Naive thymus-derived CD4-positive, alpha-beta T cell (primary cell): ENCODE measurements at places on chromosomes 2 and 18. TPM values are rescaled to one million over a fixed set of nuclear protein-coding genes. Genes with fewer than 3 reads are reported as not detected.

- no peak for DNase-seq
Observed at GRCh38 chr18:13626544-13626908, 99.8 kb downstream of the FAM210A start.

DNA sequence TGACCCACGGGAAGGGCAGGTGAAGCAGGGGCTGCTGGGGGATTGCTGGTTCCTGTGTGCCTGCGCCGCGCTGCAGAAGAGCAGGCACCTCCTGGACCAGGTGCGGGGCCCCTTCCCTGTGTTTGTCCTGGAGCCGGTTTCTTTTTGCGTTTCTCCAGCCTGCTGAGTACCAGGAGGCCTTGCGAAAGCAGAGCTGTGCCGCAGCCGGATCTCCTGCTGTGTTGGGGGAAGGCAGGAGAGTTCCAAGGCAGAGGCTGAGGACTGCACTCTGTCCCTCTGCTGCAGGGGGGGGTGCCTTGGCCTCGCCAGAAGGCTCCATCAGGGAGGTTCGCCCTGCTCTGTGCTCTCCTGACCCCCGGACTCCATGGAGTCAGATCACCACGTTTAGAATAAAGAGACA is 2.8 kb downstream of the CAPN10 start:
- DNase-seq = no peak

- no peak for DNase-seq
Observed at GRCh38 chr18:48923746-48924629, 26.8 kb downstream of the SMAD7 start.

GRCh38 chr2:160918906-160919503 is 241.2 kb upstream of the TANK start:
- DNase-seq = peak; percentile 28

DNA sequence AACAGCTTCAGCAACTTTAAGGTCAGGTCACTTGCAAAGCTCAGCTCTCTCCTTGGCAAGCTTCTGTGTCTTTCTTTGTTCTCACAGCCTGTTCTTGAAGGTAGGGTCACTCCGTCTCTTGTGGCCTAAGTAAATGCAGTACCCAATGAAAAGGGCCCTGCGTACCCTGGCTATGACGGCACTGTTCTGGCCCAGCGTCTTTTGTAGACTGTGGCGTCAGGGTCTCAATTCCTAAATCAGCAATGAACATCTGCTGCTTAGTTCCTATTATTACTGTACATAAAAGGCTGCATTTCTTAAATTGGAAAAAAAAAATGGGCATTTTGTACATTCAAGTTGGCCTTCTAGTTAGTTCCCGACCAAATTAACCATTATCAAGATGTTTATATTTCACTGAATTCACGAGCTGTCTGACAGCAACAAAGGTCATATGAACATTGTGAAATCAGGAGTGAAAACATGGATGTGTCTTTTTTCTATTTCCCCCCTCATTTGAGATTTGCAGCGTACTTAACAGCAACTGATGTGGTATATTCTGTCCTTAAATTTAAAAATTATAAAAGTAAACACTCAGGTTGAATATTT is 17.0 kb upstream of the MTCL1 start:
- no peak for DNase-seq

DNA sequence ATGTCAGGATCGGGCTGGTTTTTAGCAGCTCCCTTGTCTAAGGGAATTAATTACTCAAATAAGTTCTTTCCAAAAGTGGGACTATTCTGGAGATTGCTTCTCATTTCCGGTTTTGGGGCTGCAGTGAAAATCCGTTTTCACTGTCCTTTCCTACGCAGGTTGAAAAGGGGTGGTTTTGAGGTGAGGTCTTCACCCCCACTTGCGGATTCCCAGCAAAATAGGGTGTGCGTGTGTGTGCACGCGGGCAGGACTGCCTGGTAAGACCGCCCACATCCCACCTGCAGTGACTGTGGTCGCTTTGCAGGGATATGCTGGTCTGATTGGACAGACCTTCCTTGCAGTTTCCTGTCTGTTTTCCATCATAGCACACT is 472 bp upstream of the PLEKHM3 start:
- DNase-seq = no peak

DNA sequence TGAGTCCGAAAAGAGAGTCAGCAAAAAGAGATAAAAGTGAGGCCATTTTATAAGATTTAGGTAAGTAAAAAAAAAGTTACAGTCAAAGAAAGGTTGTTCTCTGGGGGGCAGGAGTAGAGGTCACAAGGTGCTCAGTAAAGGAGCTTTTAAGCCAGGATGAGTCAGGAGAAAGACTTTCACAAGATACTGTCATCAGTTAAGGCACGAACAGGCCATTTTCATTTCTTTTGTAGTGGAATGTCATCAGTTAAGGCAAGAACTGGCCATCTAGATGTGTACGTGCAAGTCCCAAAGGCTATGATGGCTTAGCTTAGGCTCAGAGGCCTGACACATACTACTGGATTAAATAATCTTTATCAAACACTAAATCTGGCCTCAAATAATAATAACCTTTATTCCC is 1207.3 kb upstream of the FAM98A start:
- DNase-seq = no peak

GRCh38 chr2:118274841-118275510 is 186.7 kb downstream of the INSIG2 start:
- DNase-seq = no peak

DNA sequence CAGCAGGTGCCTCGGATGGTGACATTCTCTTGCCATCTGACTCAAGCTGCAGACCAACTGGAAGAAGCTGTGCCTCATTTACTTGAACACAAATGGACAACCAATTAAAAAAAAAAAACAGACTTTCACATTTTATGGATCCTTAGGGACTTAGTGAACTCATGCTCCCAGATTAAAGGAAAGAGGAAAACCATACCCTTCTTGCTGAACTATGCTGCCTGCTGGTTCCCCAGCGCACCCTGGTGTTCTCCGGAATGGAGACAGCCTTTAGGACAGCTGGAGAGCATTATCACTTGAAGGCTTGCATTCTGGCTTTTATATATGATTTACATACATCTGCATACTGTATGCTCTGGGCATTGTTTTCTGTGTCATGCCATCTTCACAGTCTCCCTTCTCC is 370.7 kb downstream of the SLC4A3 start:
- no peak for DNase-seq

DNA sequence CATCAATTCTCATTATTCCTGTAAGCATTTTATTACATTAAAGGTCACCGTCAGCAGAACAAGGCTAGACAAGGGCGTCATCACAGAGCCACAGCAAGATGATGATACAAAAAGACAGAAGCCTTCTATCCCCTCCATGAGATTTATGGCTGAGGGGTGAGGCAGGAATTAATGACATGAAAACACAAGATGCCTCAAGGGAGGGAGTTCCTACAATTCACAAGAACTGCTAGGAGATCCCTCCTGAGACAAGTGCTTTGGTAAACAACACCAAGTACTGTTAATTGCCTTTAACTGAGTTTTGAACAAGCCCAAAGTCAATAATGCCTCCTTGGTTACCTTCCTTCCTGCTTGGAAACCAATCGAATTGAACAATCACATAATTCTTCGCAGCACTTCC is 14.1 kb downstream of the ADD2 start:
- DNase-seq = no peak

DNA sequence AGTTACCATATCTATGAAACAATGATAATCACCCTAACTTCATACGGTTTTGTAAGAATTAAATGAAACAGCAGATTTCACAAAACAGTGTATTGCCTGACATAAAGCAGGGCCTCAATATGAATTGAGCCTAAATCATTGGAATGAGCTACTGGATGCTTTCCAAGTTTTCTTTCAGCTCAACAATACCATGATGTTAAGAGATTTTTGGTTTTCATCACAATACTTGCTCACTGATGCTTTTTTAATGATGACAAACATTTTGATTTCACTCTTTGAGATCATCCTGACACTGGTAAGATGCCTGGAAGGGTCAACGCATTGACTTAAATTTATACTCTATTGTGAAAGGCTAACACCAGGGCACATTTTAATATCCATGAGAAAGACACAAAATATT is 377.5 kb downstream of the ZNF521 start:
- DNase-seq = no peak

- no peak for DNase-seq
Observed at GRCh38 chr2:85053802-85054201, 79.4 kb upstream of the TCF7L1 start.

GRCh38 chr2:121018136-121019061 is 266.6 kb downstream of the TFCP2L1 start:
- no peak for DNase-seq

DNA sequence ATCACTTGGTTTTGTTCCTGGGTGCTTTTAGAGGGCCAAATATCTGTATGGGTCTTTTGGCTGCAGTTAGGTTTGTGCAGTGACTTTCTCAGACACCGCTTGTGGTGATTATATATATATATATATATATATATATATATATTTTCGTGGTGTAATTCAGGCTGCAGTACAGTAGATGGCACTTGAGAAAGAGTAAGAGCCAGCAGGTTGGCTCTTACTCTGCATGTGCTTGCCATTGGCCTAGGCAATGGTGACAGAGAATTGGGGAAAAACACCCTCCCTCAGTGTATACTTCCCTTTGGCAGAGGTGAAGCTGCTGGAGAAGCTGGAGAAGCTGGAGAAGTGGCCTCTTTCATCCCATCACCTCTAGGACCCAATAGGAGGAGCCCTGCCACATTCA is 22.2 kb upstream of the MYL1 start:
- no peak for DNase-seq

- peak; percentile 56 for DNase-seq
Observed at GRCh38 chr18:2656237-2656980, 883 bp downstream of the SMCHD1 start.

DNA sequence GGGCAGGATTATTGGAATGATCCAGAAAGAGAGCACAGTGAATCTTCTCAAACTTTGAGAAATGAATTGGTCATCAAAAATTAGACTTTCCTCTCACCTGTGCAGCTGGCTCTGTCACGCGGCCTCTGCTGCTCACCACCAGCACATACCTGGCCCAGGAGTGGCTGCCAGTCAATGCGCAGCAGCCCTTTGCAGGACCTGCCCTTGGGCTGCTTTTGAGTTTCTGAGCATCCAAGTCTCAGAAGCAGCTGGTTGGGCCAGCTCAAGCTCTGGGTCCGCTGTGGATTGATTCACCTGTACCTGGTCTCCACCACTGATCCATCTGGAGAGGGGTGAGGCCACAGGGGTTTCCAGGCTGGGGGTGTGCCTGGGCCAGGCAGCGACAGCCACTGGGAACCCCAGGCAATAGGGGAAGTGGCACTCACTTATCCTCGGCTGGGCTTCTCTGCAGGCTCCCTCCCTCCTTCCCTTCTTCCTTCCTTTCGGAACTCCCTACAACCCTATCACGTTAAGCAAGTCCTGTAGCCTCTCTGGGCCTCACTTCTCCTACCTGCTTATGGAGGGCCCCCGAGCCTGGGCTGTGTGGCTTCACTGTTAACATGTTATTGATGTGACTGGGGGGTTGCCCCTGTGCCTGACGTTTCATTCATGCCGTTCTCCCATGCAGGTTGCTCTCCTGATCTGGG is 48.1 kb downstream of the SH3BP4 start:
- DNase-seq = no peak

GRCh38 chr2:223560749-223561435 is 41.3 kb downstream of the SCG2 start:
- no peak for DNase-seq

DNA sequence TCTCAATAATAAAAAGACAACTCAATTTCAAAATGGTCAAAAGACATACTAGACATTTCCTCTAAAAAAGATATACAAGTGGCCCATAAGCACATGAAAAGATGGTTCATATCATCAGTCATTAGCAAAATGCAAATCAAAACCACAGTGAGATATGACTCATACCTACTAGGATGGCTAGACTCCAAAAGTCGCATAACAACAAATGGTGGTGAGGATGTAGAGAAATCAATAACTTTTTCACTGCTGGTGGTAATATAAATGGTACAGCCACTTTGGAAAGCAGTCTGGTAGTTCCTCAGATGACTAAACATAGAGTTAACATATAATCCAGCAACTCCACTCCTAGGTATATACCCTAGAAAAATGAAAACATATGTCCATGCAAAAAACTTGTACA is 242.3 kb upstream of the NOL4 start:
- no peak for DNase-seq

DNA sequence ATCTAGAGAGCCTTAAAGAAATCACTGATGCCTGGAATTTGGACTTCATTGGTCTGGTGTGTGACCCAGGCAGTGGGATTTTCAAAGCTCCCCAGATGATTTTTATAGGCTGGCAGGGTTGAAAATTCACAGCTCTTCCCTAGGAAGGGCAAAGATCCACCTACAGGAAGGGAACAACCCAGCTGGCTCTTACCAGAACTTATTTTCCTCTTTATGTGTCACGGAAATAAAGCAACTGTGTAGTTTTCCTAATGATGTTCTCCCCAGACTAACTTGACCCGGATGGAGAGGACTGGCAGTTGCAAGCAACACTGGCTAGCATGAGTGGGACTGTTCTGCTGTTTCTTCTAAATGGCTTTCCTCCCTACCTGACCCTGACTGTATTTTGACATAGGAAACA is 235.6 kb downstream of the ALPK2 start:
- no peak for DNase-seq

DNA sequence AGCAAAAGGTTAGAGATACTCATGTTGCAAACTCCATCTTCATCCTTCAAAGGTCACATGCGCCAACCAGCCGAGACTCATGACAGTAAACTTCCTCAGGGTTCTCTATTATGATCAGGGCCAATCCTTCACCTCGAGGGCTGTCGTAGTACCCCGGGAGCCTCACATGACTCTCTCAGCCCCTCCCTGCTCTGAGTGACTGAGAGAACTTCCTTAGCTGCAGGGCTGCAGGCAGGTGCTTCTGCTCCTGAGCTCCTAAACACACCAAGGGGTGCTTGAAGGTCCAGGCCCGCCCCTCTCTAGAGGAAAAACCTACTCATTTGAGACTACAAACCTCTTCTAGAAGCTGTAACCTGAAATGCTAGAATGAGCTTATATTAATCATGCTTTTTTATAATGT is 48.2 kb downstream of the LONRF2 start:
- no peak for DNase-seq

RUFY4 gene
- not detected for polyA plus RNA-seq

MREG gene
- 0.39 TPM for polyA plus RNA-seq

GPR55 gene
- 1.5 TPM for polyA plus RNA-seq

PROC gene
- polyA plus RNA-seq = not detected

DOK6 gene
- polyA plus RNA-seq = 0.11 TPM

VIT gene
- polyA plus RNA-seq = not detected

SNED1 gene
- polyA plus RNA-seq = 1.0 TPM

C1QL2 gene
- not detected for polyA plus RNA-seq

IFIH1 gene
- polyA plus RNA-seq = 14.5 TPM

IL36RN gene
- polyA plus RNA-seq = not detected

COL5A2 gene
- polyA plus RNA-seq = 0.09 TPM

UGT1A10 gene
- not detected for polyA plus RNA-seq
